ENCODE measurements at places on chromosomes 16 and 17.

DNA sequence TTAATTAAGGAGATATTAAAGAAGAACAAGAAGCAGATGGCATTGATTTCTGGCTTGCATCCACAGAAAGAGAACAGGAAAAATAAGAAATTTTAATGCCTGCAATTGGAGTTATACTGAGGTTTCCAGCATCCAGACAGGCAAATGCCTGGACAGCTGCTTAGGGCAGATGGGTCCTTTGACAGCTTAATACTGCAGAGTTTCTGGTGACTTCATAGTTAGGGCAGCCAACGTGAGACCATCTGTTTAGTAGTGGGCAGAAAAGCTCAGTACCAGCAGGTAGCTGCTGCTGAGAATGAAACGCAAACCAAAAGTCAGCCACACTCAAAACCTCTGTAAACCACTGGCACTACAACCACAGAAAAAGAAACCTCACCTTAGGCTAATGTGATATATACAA, 109.8 kb downstream of the CDK5R1 start:
- peak; percentile 28 for DNase-seq

DNA sequence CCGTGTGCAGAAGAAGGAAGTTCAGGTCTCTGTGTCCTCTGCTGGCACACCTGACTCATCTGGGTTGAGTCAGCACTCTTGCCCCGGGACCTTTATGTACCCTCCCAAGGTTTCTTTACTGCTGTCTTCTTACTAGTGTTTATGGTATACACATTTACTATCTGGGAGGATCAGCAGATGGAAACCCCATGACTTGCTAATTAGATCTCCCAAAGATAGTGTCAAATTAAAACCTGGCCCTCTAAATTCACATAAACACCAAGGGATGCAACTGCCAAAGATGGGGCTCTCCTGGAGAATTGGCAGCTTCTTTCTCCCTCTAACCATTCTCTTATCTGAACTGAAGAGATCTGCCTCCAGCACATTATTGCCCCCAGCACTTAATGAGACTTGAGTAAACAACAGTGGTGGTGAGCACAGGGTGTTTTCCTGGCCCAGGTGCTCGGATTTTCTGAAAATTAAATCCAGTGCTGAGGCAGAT, 718.1 kb upstream of the SOX9 start:
- no peak for DNase-seq

DNA sequence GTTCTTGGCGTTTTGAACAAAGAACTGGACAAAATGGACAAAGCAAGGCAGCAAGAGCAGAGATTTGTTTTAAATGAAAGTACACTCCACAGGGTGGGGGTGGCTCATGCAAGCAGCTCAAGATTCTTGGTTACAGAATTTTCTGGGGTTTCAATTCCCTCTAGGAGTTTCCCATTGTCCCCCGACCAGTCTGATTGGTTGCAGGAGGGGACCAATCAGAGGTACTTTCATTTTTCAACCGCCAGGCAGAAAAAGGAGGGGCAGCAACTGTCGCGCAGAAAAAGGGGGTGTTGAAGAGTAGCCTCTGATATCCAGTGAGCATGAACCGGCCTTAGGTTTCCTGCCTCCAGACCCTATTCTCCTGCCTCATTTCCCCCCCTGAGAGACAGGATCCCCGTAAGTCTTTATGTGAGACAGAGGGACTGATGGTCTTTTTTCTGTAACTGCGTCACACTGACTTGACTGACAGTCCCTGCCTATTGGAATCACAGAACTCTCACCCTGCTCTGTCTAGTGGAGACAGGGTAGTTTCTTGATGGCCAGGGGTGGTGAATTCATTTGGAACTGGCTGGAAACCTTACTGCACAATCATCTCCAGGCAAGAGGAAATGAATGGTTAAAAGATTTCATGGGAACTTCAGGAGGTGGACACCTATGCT, 59.4 kb upstream of the ALOX12 start:
- peak; percentile 26 for DNase-seq

- DNase-seq: no peak
Observed at GRCh38 chr16:86033016-86033474, 134.1 kb downstream of the IRF8 start.

GRCh38 chr17:3896108-3896967, 3.5 kb upstream of the CAMKK1 start:
- DNase-seq: no peak

- DNase-seq: no peak
Observed at GRCh38 chr17:82871056-82871775, 31.4 kb upstream of the ZNF750 start.

- DNase-seq: no peak
Observed at GRCh38 chr16:4597174-4597573, 17.5 kb downstream of the UBALD1 start.

Measured in EL (cell line).